SJCRH30 (cell line): ENCODE measurements at places on chromosomes 12 and 14.

DNA sequence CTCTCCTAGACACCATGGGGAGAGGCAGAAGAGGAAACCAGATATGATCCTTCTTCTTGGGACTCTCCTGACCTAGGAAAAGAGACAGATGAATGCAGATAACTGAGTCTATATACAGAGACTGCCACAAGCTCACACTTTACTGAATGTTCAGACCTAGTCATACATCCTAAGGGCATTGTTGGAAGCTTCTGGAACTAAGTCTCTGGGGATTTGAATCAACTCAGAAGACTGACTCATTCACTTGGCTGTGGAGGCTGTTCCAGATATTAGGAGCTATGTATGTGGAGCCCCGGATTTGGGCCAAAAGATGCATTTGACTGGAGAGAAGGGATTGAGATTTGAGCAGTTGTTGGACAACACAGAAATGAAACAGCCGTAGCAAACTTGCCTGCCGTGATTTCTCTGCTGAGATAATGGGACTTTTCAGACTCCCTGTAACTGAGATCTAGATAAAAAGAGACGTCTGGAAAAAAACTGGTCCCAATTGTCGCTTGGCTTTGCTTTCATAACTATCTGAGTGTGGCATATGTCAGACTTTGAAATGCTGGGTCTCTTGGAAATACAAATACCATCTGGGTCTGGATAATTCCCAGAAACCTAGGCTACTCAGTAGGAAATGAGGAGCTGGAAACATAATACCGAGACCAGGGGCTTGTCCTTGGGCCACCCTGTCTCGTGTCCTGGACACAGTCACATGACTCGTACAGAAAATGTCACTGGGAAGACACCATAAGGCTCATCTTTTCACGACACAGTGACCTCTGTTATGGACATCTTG, 396.8 kb downstream of the NUAK1 start:
- DNase-seq = peak; percentile 12

DNA sequence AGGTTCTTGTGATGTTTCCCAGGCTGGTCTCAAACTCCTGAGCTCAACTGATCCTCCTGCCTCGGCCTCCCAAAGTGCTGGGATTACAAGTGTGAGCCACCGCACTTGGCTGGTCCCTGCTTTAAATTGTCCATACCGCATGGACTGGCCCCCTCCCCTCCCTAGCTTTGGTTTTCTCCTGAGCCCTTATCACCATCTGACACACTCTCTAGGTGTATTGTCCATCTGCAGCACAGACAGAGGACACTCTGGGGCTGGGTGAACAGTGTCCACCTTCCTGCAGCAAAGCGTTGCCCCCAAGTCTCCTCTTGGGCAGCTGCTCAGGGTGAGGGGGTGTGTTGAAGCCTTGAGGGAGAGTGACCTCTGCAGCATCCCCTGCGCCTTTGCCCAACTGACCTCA, 36.0 kb upstream of the DLK1 start:
- no peak for DNase-seq

- no peak for DNase-seq
Observed at GRCh38 chr12:104462325-104462724, 5.6 kb downstream of the CHST11 start.

DNA sequence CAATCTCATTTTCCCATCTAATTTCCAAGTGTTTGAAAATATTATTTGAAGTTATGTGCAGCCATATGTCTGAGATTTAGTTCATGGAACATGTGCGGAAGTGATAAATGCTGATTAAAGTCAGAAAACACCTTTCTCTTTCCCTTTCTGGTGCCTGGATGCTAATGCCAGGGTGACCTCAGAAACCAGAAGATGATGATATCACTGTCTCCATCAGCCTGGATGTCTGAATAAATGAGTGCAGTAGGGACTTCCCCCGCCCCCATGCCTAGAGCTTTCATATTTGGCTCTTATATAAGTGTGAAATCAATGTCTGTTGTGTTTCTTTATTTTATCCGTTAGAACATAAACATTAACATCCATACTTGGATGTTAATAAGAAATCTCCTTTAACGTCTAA, 261.9 kb upstream of the LRIG3 start:
- DNase-seq = no peak

GRCh38 chr14:35032562-35032961, 13.5 kb upstream of the FAM177A1 start:
- no peak for DNase-seq

DNA sequence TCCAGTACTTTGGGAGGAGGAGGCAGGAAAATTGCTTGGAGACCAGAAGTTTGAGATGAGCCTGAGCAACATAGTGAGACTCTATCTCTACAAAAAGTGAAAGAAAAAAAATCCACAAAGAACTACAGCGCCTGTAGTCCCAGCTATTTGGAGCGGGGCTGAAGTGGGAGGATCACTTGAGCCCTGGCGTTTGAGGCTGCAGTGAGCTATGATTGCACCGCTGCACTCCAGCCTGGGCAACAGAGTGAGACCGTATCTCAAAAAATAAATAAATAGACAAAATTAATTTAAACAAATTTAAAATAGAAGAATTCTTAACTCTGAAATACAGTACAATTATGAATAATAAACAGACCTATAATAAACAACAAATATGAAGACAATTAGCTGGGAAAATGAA, 40.9 kb downstream of the ATL1 start:
- DNase-seq = peak; percentile 26

DNA sequence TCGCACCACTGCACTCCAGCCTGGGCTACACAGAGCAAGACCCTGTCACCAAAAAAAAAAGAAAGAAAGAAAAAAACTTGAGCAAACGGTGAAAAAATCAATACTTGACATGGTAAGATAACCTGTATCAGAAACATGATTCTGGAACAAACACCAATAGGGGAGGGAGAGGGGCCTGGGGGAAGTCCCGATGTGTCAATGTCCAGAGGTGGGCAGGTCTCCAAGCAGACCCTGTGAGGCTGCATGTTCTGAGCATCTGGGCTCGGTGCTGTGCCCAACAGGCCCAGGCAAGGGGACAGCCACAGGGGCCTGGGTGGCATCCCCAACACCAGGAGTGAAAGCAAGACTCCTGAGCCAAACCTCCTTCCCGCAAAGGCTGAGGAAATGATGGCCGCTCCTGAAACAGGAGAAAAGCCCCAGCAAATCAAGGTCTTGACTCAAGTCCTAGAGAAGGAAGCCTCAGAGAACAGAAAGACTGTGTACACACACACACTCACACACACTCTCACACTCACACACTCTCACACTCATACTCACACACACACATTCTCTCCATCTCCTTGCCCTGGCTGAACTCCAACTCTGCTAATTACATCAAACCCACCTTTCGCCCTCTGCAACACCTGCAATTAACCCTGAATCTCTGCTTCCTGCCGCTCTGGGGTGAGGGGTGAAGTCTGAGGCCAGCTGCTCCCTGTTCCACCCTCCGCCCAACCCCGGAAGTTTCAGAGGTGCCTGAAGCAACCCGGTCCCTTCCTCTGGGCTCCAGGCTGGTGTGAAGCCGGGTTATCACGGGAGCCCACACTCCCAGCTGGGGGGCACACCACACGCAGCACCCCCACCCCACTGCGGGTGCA, 20.4 kb downstream of the CCDC88C start:
- no peak for DNase-seq

DNA sequence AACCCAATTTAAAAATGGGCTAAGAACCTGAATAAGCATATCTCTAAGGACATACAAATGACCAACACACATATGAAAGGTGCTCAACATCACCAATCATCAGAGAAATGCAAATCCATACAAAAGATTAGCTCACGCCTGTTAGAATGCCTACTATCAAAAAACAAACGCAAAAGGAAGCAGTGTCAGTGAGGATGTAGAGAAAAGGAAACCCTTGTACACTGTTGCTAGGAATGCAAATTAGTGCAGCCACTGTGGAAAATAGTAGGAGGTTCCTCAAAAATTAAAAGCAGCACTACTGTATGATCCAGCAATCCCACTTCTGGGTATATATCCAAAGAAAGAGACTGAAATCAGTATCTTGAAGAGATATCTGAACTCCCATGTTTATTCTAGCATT, 133.0 kb downstream of the CPNE8 start:
- no peak for DNase-seq

DNA sequence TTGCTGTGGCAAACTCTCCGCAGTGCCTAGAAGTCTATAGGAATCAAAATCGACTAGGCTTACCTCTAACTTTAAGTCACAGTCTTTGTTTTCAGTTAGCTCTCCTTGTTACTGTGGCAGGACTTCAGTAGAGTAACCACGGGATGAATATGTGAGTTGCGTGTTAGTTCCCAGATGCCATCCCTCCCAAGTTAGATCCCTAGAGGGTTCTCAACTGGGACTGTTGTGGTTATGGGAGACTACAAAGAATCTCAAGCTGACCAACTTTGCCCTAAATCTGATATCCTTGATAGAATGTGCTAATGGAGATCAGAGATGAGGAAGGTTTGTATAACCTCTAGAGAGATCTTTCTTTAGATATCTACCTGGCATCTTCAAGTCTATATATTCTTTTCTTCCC, 208.1 kb downstream of the AKAP6 start:
- DNase-seq = no peak

DNA sequence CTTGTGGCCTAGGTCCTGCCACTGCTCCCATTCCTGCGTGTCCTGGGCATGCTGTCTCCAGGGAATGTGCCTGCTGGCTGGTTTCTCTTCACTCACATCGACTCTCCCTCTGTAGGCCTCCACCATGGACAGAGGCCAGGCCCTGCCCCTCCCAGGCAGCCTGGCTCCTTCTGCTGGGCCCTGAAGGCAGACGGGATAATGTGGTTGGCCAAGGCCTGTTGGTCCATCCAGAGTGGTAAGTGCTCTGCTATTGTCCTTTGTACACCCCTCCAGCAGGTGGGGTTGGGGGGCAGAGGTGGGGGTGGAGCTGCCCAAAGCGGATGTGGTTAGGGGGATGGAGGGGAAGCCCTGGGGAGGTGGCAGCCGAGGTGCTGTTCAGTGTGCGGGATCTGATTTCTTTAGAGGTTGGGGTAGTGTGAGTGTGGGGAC, 9.5 kb upstream of the NR4A1 start:
- peak; percentile 93 for DNase-seq

DNA sequence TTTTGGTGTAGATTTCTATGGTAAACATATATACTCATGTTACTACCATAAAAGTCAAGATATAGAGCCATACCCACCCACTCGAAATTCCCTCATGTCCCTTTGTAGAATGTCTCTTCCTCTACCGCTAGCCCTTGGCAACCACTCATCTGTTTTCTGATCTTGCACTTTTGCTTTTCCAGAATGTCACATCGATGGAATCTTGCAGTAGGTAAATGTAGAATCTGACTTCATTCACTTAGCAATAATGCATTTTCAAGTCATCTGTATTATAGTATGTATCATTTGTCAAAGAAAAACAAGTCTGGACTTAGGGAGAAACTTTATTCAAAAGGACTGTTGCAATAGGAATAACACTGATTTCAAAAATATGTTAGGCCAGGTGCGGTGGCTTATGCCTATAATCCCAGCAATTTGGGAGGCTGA, 19.3 kb upstream of the CLEC2D start:
- no peak for DNase-seq

DNA sequence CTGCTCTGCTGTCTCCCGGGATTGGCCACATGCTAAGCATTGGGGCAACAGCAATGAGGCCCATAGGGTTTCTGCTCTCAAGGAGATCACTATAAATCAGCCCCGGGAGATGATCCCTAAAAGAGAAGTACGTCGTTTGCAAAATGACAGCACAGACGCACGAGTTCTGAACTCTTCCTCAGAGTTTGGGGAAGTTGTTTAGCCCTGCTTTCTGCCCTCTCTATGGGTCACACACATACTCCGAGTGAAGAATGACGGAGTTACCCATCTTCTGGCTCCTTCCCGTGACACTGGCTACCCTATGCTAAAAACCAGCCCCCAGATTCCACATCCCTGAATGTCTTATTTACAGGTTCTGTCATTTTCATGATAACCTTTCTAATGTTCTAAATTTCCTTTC, 258.0 kb upstream of the PLEKHG7 start:
- no peak for DNase-seq

GRCh38 chr14:68511129-68512047, 281.5 kb downstream of the ZFP36L1 start:
- no peak for DNase-seq

DNA sequence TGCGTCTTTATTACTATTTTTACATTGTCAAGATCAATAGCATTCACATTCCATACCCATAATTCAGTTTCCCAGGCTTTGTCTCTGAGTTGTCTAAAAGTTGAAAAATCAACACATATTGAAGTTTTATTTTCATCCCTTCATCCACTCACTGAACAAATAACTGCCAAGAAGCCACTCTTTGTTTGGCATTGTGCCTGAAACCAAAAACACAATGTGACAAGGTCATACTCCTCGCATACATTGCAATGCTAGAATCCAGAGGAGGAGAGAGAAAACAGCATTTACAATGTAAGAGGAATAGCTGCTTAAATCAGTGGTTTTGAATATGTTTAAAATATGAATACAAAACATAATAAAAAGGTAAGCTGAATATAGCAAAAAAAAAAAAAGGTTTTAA, 71.8 kb downstream of the CCDC60 start:
- no peak for DNase-seq

- DNase-seq = no peak
Observed at GRCh38 chr14:101587441-101587911, 26.2 kb downstream of the DIO3 start.
